Keratinocyte (primary cell): ENCODE measurements at places on chromosomes 5 and 9. TPM values are rescaled to one million over a fixed set of nuclear protein-coding genes. Genes with fewer than 3 reads are reported as not detected.

PCDHA9 gene
- polyA plus RNA-seq, result 0.01 TPM in 1 of 3 replicates, not detected in the others

PNPLA7 gene
- 0.17 to 0.34 TPM (median 0.18 TPM) in 3 replicates for polyA plus RNA-seq

LRRC70 gene
- polyA plus RNA-seq, result 0.21 to 0.34 TPM (median 0.22 TPM) in 3 replicates

NPDC1 gene
- 9.8 to 23.8 TPM (median 10.6 TPM) in 3 replicates for polyA plus RNA-seq
